Right renal pelvis (tissue), 4 donors: ENCODE measurements at places on chromosomes 7 and 10. TPM values are rescaled to one million over a fixed set of nuclear protein-coding genes. Genes with fewer than 3 reads are reported as not detected.

- no peak for DNase-seq
Measured at GRCh38 chr10:17038627-17039026, 91.0 kb downstream of the CUBN start.

DNA sequence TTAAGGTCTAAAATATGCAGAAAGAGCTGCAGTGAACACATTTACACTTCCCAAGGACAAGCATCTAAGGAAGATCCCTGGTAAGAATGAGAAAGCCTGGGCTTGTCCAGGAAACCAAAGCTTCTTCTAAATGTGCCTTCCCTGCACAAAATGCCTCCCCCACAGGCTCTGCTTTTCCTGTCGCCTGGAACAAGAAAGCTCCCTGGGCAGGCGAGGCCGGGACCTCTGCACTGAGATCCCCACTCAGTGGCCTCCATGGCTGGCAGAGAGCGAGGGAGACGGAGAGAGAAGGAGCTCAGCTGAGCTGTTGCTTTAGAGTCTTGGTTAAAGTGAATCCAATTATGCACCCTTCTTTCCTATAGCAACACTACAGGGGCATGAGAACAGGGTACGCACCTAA is 75.6 kb downstream of the AMZ1 start:
- DNase-seq, result no peak

DNA sequence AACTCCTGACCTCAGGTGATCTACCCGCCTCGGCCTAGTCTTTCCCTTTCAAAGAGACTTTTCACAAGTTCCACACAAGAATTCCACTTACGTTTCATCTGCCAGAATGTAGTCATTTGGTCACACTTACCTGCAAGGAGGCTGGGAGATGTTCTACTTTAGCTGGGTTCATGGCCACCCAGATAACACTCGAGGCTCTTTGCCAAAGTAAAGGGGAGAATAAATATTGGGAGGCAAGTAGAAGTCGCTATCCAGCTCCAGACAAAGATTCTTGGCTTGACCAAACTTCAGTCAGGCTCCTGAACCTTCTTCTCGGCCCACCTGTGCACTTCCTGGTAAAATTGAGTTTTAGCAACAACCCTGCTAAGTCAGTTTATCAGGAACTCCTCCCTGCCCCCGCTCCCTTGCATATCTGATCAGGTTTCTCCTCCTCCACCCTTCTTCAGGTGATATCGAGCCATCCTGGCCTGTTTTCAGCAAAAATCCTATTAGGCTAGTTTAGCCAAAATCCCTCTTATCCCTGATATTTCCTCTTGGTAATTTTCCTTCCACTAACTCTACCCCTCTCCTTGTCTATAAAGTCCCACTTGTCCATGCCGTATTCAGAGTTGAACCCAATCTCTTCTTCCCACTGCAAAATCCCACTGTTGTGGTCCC is 25.1 kb upstream of the SAMD8 start:
- DNase-seq, result no peak

GRCh38 chr7:103521937-103522336 is 75.9 kb upstream of the SLC26A5 start:
- no peak for DNase-seq

GRCh38 chr10:8301831-8302230 is 247.3 kb downstream of the GATA3 start:
- no peak for DNase-seq

GRCh38 chr7:82406937-82407336 is 36.6 kb downstream of the CACNA2D1 start:
- DNase-seq, result no peak

DNA sequence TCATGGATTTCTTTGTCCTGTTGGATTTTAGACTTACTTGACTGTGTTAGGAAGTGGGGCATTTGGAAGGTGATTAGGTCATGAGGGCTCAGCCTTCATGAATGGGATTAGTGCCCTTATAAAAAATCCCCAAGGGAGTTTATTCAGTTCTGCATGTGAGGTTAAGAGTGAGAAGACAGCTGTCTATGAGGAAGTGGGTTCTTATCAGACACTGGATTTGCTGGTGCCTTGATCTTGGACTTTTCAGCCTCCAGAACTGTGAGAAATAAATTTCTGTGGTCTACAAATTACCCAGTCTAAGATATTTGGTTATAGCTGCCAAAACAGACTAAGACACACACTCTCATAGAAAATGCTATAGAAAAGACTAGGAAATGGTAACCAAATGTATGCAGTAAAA is 724.7 kb upstream of the FZD8 start:
- no peak for DNase-seq

UNC5B gene
- 74.8 TPM for polyA plus RNA-seq

DNA sequence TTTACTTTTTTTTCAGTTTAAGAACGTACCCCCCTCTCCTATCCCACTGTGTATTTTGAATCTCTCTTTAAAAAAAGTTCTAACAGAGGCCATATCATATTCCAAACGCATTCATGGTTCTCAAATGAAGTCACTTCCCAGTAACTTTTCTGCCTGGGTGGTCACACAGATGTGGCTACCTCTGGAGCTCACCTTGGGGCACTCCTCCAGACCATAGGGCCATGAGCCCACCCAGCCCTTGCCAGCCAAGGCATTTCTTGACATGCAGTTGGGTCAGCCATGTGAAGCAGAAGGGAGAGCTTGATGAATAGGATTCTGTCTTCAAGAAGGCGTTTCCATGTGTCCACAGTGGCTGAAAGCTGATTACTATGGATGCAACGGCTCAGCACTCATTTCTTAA is 239.3 kb downstream of the RAB11FIP2 start:
- DNase-seq, result no peak

GRCh38 chr7:33710608-33711007 is 194.7 kb upstream of the BMPER start:
- DNase-seq, result no peak

PDIA4 gene
- polyA plus RNA-seq, result 197 TPM

FGF8 gene
- 6.8 TPM for polyA plus RNA-seq

DNA sequence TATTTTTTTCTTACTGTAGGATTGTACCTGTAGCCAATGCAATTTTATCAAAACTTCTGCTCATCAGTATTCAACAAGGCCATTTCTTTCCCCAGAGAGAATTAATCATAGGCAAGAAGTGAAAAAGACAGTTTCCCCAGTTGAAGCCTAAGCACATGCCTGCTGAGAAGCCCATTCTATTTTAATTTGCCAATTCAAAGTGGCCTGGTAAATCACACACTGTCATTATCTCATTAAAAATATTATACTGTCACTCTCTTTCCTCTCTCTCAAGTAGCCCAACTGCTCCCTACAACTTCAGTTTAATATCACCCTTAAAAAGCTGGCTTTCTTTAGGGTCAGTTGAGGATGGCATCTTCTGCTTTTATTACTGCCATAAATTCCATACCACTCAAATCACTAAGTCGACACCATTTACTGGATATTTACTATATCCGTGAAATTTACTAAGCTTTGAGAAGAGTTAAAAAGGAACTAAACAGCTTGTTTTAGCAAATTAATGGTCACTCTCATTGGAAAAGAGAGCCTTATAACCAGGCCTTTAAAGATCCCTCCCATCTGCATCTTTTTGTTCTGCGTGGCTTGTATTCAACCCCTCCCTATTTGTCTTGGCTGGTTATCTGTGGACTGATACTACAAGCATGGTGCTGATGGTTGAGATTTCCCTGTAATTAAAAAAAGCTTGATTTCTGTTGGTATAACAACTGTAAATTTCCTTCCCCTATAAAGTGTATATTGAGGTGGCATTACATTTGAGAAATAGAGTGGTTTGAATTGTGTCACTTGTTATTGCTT is 30.6 kb downstream of the COL28A1 start:
- no peak for DNase-seq

NUPR2 gene
- polyA plus RNA-seq, result 2.0 TPM

ENTPD1 gene
- polyA plus RNA-seq, result 22.7 TPM

CLCN1 gene
- 0.17 TPM for polyA plus RNA-seq

FAM25G gene
- polyA plus RNA-seq, result not detected

- no peak for DNase-seq
Measured at GRCh38 chr7:94633014-94633341, 23.0 kb downstream of the SGCE start.

TAS2R41 gene
- not detected for polyA plus RNA-seq

GRCh38 chr7:37076668-37077067 is 352.4 kb upstream of the AOAH start:
- no peak for DNase-seq

DENND2A gene
- 38.3 TPM for polyA plus RNA-seq

DNA sequence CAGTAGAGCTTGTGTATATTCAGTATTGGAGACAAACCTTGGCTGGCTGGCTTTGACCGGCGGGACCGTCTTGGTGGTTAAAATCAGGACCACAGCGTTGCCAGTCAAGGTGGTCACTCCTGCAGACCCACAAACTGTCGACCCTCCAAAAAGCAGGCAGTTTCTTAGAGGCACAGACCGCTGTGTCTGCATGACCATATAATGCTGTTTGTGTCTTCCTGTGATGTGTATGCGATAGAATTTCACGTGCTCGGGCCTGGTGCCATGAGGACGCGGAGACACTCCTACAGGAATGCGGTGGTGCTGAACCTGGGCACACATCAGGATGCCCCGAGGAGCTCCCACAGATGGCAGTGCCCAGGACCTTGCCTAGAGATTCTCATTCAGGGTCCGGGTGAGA is 34.8 kb downstream of the BNIP3 start:
- no peak for DNase-seq

DNA sequence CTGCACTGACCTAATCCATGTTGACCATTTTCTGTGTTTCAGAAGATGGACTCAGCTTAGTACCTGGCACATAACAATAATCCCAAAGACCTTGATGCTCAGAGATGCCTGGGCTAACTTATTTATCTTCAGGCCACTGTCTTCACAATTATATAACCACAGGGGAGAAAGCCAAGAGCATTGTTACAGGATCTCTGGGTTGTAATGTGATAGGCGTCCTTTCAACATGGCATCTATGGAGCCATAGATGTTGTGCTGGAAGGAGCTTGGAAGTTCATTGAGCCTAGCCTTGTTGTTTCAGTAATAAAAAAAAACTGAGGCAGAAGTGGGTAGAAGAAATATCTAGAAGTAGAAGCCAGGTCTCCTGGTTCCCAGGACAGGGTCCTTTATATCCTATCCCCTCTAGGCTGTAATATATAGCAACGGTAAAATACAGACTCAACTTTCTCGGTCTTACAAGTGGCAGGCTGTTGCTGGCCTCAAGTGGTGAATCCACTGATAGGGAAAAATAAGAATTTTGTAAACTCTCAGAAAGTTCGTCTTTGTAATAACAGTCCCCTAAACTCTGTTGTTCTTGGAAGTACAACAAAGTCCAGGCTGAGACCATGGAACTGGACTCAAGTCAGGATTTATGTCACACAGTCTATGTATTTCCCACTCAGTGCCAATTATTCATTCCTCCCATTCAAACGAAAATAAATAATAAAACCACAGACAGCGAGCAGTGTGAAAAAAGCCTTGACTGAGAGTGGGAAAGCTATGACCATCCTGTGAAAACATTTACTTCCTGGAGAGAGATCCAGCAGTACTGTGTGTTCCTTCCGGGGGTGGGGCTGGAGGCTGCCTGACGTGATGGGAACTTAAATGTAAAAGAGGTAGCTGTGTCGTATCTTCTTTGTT is 277.6 kb downstream of the REEP3 start:
- peak; percentile 69 for DNase-seq

GRCh38 chr7:146826329-146826728 is 709.7 kb downstream of the CNTNAP2 start:
- DNase-seq, result no peak

GRCh38 chr7:31271641-31272405 is 68.7 kb downstream of the NEUROD6 start:
- no peak for DNase-seq

DNA sequence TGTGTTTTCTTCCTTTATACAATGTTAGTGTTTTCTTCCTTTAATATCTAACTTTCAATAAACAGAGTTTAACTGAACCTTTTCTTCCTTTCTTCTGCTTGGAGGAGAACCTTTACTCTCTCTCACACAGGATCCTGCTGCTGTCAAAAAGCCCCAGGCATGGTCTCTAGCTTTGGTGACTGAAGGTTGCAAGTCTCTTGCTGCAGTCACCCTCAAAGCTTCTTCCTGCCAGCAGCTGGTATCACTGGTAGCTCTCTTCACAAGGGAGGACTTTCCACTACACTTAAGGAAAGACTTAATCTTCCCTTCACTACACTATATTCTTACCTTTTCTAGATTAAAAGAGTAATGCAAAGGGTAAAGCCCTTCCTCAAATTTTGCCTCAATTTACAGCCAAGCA is 153.4 kb downstream of the SGMS1 start:
- no peak for DNase-seq

ASZ1 gene
- not detected for polyA plus RNA-seq

CDNF gene
- polyA plus RNA-seq, result 2.6 TPM

IFIT1 gene
- polyA plus RNA-seq, result 24.1 TPM

DNA sequence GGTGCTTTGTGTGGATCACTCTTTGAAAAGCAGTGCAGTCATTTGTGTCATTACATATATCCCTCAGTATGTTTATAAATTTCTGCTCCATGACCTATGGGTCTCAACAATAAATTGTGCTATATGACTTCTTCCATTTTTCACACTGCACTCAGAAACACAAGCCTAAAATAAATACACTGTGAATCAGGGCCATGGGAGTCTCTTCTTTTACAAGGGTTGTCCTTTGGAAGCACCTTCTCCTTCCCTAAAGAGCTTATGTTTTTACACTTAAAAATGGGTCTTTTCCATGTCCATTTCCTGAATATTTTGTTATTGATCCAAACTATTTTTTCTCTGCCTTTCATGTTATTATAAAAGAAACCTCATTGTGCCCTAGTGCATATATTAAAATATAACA is 108.3 kb upstream of the MEOX2 start:
- DNase-seq, result no peak

GRCh38 chr10:71213761-71214440 is 1.5 kb downstream of the UNC5B start:
- no peak for DNase-seq

MCM10 gene
- 10.5 TPM for polyA plus RNA-seq

SPDYE16 gene
- 1.9 TPM for polyA plus RNA-seq

- DNase-seq, result no peak
Measured at GRCh38 chr10:5293691-5294550, 70.8 kb upstream of the UCN3 start.
